ENCODE measurements at places on chromosomes 1 and 21. TPM values are rescaled to one million over a fixed set of nuclear protein-coding genes. Genes with fewer than 3 reads are reported as not detected.

GRCh38 chr1:13500806-13501205 lies 13.0 kb downstream of the LRRC38 start:
- no peaks in the 10 kb centered on the region for H3K4me1 ChIP-seq
- H3K4me3 ChIP-seq: no peak overlapping the region
- no peaks in the 10 kb centered on the region for H3K36me3 ChIP-seq
- H3K27ac ChIP-seq: no peak overlapping the region

DNA sequence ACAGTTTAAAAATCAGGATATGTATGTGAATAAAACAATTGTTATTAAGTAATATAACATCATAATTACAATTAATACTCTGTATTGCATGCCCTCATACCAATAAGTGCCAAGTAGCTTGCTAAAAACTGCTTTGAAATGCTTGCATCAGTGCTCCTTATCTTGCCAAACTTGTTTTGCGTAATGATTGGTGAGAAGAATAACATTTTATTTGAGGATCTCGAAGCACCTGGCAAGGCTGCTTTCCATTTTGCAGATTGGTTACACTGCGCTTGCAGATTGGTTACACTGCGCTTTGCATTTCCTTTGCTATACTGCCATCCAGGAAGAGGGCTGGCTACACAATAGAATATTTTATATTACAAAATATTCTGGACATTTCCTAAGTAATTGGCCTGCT lies 1.7 kb upstream of the PBX1 start:
- no peaks in the 10 kb centered on the region for H3K27me3 ChIP-seq
- H3K27ac ChIP-seq: no peak overlapping the region
- H3K36me3 ChIP-seq: no peaks in the 10 kb centered on the region
- no peak for DNase-seq

DNA sequence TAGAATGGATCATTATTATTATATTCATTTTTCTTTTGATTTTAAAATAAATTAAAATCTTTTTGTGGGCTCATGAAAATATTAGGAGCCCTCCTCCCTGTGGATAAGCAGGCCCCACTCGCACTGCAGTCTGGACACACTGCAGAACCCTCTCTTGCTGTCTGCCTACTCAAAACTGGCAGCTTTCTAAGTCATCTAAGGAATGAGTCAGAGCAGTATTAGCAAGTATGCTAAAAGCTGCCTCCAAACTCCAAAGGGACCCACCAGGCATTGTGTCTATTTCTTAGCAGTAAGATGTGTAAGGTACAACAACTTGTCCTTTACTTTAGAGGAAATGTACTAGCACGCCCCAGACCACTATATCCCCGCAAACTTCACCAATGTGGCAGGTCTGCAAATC lies 108.8 kb downstream of the SYF2 start:
- H3K27ac ChIP-seq: no peak overlapping the region
- no peaks in the 10 kb centered on the region for H3K36me3 ChIP-seq
- no peak for DNase-seq

- no peak for DNase-seq
- no peak overlapping the region for H3K27ac ChIP-seq
- H3K27me3 ChIP-seq: peaks cover 24% of the 10 kb centered on the region
- H3K36me3 ChIP-seq: no peaks in the 10 kb centered on the region
These were observed 154.5 kb upstream of the KCND3 start for GRCh38 chr1:112143871-112144441.

GRCh38 chr1:81121306-81121705 lies 679.4 kb upstream of the ADGRL2 start:
- no peak overlapping the region for H3K27ac ChIP-seq
- no peak for DNase-seq
- H3K4me1 ChIP-seq: no peaks in the 10 kb centered on the region
- no peaks in the 10 kb centered on the region for H3K36me3 ChIP-seq
- H3K4me3 ChIP-seq: no peak overlapping the region

- H3K4me3 ChIP-seq: no peak overlapping the region
- no peaks in the 10 kb centered on the region for H3K27me3 ChIP-seq
- no peaks in the 10 kb centered on the region for H3K4me1 ChIP-seq
- H3K36me3 ChIP-seq: no peaks in the 10 kb centered on the region
- no peak for DNase-seq
These were observed 43.2 kb downstream of the CAPN8 start for GRCh38 chr1:223622132-223622842.

C1QTNF12 gene
- 4.3 TPM for total RNA-seq

LRRC40 gene
- total RNA-seq: 8.6 TPM

OR2AK2 gene
- total RNA-seq: not detected

WDTC1 gene
- total RNA-seq: 63.5 TPM

All from suprapubic skin (tissue), 4 donors.